ENCODE measurements at places on chromosomes 4 and X. TPM values are rescaled to one million over a fixed set of nuclear protein-coding genes. Genes with fewer than 3 reads are reported as not detected.

DNA sequence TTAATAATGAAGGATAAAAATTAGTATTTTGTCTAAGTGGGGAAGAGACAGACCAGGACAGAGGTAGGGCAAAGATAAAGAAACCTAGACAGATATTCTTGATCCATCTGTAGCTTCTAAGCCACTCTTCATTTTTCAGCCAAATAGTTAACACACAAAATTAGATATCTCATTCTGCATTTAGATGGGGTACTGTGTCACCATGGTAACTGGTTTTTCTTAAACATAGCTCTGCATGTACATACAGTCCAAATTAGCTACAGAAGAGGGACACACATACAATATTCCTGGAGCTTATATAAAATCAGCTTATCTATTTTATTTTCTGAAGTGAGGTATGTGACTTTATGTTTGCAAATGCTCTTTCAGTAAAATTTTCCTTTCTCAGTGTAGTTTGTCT is 393.7 kb downstream of the PPP3CA start:
- no peak for DNase-seq

- DNase-seq = no peak
Observed at GRCh38 chr4:68589790-68590189, 13.7 kb upstream of the UGT2B17 start.

DNA sequence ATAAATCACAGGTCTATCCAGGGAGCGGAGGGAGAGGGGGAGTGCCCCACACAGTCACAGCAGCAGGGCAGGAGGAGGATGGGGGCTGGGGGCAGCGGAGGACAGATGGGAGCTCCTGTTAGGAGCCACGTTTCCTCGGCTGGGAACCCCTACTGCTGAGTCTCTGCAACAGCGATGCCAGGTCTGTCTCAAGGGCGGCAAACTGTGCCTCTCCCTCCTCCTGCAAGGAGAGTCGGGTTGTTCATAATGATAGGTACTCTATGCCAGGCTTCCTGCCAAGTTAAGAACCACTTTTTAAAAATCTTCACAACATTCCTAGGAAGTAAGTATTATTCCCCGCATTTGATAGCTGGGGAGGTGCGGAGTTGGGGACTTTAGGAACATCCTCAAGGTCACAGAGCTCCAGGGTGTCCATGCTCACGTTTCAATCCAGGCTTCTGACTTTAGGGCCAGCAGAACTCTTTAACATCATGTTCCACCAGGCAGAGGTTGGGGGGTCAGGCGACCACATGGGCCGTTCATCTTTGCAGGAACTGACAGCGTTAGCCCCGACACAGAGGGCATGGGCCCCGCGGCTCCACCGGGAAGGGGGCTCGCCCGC is 98.3 kb upstream of the MAML3 start:
- peak; percentile 52 for DNase-seq

DNA sequence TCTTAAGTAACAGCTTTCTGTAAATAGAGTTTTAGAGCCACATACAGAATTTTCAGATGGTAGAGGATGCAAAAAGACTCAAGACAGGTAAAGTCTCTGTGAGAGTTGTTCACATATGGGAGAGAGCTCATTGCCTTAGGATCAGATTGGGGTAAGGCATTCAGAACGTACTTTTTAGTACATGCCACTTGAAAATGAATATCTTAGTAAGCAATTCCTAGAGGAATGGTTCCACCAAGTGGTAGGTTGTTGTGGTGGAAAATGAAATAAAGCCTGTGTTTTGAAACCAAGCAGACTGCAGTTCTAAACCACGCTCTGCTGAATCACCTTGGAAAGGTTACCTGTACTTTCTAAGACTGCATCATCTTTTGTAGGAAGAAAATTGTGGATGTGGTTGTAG is 547.0 kb upstream of the LCORL start:
- DNase-seq = no peak

- no peak for DNase-seq
Observed at GRCh38 chrX:153206425-153207046, 27.5 kb downstream of the MAGEA1 start.

DNA sequence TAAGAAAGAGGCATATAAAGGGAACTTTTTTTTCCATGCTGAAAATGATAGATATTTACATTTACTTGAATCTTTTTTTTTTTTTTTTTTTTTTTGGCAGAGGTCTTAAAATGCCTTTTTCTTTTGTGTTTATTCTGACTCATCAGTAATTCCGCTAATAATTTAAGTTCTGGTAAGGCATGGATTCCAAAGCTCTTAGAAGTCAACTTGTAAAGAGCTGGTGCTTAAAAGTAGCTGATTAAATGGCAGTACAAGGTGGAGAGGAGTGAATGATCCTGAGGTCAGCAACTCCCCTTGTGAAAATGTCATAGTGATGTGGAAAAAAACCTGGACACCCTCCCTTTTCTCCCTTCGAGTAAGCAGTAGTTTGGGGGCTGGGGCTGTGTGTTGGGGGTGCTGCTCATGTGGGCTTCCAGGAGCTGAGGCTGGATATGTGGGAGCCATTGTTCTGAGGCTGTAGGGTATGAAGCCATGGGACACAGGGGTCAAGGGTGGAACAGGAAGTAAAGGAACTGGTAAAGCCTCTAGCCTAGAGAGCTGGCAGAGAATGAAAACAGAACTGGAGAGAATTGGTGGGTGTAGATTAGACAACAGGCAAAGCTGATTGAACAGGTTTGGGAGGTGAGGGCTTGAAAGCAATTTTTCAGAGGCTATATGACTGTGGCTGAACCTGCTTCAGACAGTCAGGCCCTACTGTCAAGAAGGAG is 41.0 kb upstream of the PITX2 start:
- DNase-seq = no peak

DNA sequence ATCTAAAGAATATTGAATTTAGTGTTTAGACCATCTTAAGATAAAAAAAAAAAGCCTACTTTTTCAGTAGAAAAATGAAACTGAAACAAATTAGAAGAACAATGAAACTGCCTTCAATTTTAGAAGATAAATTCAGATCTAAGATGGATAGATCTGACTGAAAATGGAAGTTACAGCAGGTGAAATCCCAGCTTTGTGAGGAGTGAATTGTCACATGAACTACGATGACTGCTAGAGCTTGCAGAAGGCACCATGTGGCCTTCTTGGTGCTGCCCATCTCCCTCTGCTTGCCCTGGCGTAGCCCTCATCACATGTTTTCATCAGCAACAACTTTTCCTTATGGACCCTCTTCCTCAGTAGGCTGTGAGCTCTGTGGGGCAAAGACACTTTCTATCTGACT is 51.4 kb upstream of the EMCN start:
- no peak for DNase-seq

- no peak for DNase-seq
Observed at GRCh38 chrX:75061701-75062100, 94.4 kb downstream of the ABCB7 start.

DNA sequence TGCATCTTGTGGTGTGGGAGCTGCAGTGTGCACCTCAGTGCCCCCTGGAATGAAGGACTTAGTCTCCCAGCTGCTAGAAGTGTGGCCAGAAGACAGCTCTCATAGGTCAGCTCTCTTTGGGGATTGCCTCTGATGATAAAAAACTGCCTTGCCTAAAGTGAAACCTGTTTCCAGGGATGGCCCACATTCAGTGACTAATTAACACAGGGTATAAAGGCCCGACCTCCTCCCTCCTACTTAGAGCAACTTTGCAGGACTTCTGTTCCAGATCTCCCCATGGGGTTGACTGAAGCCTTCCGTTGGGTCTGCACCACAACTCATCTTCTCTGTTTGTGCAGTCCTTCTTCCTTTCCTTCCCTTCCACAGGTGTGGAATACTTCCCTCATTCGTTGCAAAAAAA is 53.2 kb downstream of the SPINK2 start:
- no peak for DNase-seq

DNA sequence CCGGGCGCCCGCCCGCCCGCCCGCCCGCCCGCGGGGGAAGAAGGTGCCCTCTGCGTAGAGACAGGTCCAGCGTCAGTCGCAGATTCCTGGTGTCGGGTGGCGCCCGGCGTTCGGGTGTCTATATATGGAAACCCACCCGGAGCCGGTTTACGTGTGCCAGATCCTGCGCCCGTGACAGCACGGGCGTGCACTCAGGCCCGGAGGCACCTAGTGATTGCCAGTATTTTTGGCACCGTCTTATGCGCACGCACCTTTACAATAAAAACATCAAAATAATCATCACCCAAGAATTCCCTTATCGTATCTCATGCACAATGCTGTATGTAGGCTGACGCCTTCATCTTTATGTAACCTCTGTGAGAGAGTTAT is 519 bp downstream of the SLC25A4 start:
- peak; percentile 47 for DNase-seq

DNA sequence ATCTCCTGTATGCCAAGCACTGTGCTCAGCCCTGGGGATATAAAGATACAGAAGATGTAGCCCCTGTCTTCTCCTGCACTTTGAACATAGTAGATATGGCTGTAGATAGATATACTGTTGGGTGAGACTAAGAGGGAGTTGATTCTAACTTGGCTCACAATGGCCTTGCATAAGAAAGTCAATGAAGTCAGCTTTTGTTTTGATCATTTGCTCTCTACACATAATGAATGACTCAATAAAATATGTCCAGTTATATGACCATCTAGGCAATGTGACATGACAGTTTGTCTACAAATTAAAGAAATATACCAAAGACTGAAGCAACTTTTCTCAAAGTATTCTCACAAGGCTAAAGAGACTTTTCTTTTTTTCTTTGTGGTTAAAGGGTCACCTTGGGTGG is 147.6 kb upstream of the DIPK2B start:
- no peak for DNase-seq

DNA sequence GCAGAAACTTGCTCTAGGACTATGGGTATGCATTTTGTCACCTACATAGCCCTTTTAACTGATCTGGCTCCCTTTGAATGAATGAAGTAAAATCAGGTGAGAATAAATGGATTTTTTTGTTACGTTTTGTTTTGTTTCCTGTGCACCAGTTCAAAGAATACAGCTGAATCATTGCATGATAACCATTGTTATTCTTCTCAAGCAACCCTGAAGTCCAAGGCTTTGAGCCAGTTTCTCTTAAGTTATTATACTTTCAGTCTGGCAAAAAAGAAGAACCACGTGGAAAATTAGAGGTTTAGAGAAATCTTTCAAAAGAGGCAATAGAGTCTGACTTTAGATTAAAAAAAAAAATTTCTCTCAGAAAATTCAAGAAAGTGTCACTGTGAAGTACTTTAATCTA is 398.6 kb upstream of the TECRL start:
- DNase-seq = no peak

GRCh38 chr4:81635739-81636138 is 164.0 kb upstream of the RASGEF1B start:
- no peak for DNase-seq

- no peak for DNase-seq
Observed at GRCh38 chr4:165592386-165592785, 213.6 kb downstream of the CPE start.

DNA sequence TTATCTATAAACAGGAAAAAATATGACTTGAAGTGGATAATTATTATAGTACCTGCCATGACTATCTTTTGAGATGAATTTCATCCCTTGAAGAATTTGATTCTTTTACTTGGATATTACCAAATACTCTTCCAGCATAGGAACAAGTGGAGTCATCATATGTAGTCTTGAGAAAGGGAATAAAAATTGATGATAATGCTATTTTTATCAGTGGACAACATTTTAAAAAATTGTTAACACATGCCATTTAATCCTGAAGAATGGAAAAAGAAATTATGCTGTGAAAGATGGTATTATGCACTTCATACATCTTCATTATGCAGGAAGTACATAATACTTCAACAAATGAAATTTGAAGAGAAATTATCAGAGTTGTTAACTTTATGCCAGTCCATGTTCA is 83.6 kb downstream of the ITIH6 start:
- no peak for DNase-seq

- no peak for DNase-seq
Observed at GRCh38 chr4:18404642-18405041, 383.1 kb upstream of the LCORL start.

- DNase-seq = peak; percentile 47
Observed at GRCh38 chrX:7996414-7996813, 69.2 kb upstream of the PNPLA4 start.

- no peak for DNase-seq
Observed at GRCh38 chr4:152156442-152156841, 379.4 kb downstream of the FBXW7 start.

DNA sequence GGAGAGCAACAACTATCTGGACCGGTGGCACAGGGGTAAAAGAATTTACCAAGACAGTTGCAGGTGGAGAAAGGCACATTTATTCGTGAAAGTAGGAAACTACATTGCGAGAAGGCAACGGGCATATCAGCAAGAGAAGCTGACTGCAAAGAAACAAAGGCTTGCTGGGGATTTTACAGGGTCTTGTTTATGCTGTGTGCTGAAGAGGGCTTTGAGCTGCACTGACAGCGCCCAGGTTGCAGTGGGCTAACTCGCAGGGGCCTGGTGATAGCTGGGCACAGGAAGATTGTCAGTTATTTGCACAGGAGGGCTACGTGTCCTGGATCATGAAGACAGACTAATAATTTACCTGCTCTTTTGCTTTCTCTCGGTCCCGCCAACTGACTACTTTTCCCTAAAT is 10.7 kb downstream of the TLR3 start:
- no peak for DNase-seq

- DNase-seq = no peak
Observed at GRCh38 chrX:2576793-2577192, 76.0 kb upstream of the DHRSX start.

DNA sequence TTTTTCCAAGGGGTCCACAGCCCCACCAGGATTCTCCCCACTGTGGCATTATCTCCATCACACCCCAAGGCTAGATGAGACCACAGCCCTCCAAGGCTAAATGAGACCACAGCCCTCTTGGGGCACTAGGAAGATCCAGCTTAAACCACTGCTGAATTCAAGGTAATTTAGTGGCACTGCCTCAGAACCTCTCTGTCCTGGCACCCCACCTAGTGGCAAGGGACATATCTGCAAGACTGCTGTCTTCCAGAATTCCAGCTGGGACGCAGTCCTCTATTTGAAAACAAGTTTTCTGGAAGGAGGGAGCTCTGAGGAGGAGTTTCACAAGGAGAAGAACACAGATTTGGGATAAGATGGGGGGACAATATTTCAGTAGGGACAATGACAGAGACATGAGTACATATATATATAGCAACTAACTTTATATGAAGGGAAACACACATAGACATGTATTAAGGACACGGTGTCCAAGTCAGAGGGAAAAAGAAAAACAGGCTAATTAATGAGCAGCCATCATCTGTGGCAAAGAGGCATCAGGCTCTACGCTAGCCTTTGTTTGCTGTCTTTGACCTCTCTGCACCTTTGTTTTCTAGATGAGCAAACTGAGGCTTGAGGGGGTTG is 9.3 kb downstream of the CETN2 start:
- no peak for DNase-seq

GRCh38 chr4:122305853-122306252 is 73.0 kb upstream of the ADAD1 start:
- no peak for DNase-seq

GRCh38 chr4:188428935-188429334 is 289.7 kb downstream of the TRIML1 start:
- DNase-seq = no peak

Gene C1QTNF7
- 16.7 TPM for polyA plus RNA-seq

Gene DUSP9
- 0.19 TPM for polyA plus RNA-seq

Gene NUP54
- polyA plus RNA-seq = 118 TPM

Gene SLC6A14
- 0.76 TPM for polyA plus RNA-seq

Gene AWAT2
- polyA plus RNA-seq = not detected

Gene ANKRD50
- polyA plus RNA-seq = 67.9 TPM

Gene CXCL13
- 1.4 TPM for polyA plus RNA-seq

Gene UCP1
- 0.47 TPM for polyA plus RNA-seq
